ENCODE measurements at places on chromosomes 13 and 19.

GRCh38 chr13:114023716-114024602 lies 50.1 kb upstream of the C13orf46 start:
- DNase-seq: no peak

- no peak for DNase-seq
These were observed 72.5 kb upstream of the KCTD15 start for GRCh38 chr19:33724021-33724720.

DNA sequence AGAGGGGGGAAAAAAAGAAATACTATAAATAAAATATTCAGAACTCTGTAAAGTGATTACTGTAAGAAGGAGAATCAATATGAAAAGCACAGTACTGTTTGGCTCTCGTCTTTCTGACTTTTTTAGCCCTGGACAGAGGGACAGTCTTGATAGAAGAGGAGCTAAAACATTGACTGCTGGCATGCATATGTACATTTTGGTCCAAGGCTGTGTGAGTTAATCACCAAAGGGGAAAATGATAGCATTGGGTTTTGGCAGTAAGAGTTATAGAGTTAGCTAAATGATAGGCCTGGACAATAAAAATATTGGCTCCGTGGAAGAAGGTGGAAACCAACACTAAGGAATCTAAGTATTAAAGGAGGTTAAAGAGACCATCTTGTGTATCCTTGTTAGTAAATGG lies 50.3 kb downstream of the RAP2A start:
- DNase-seq: no peak

DNA sequence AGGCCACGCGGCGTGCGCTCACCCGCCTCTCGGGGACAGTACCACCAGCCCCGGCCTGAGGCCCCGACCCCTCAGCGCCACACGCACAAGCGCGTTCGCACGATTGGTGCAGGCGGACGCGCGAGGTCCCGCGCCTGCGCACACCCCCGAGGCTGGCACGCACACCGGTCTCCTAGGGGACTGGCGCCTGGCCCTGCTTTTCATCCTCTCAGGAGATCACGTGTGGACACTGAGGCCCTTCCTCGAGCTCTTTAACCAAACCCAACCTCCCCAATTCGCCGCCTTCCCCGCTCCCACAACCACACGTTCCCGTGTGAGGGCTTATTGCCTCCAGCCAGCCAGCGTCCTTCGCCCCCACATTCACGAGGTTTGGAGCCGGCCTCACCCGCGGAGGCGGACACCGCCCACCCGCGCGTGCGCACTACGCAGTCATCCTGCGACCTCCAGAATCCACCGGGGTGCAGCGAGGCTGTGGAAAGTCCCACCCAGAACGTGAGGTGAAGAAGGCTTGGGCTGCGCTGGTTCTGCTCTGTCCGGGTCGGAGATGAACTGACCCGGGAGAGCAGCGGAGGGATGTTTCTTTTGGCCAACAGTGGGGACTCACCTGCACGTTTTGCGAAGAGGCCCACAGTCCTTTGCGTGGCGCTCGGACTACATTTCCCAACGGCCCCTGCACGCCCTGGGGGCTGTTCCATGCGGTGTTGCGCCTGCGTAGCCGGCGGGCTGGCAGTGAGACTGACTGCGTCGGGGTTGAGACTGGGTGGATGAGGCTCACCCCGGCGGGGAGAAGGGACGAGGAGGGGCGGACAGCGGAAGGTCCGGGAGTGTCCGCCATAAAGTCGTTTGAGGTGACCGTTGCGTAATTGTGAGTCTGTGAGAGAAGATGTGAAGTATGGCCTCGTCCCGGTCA lies 539 bp upstream of the ZNF667 start:
- DNase-seq: peak; percentile 51

DNA sequence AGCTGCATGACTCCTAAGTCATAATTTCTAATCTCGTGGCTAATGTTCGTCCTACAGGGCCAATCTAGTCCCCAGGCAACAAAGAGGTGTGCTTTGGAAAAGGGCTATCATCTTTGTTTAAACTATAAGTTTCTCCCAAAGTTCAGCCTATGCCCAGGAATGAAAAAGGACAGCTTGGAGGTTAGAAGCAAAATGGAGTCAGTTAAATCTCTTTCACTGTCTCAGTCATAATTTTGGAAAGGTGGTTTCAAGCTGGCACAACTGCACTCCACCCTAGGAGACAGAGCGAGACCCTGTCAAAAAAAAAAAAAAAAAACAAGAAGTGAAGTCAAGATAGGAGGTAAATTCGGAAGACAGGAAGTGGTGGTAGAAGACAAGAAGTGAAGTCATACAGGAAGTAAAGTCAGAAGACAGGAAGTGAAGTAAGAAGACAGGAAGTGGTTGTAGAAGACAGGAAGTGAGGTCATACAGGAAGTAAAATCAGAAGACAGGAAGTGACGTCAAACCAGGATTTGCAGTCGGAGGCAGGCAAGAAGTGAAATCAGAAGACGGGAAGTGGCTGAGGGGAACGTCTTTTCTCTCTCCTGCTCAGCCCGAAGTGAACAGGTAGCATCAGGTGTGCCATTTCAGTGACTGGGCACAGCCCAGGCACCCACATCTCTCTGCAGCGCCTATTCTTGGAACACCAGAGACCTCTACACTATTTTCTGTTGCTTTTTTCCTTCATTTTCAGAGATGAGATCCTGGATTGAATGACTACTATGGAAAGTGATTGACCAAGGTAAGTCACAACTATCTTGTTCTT lies 32.2 kb downstream of the GP6 start:
- peak; percentile 94 for DNase-seq
